CD4-positive, alpha-beta T cell (primary cell): ENCODE measurements at places on chromosomes 12 and 14.

- H3K4me1 ChIP-seq: no peaks in the 10 kb centered on the region
- H3K4me3 ChIP-seq: no peak overlapping the region
- no peak overlapping the region for H3K27ac ChIP-seq
- no peak for DNase-seq
- H3K27me3 ChIP-seq: no peaks in the 10 kb centered on the region
Measured at GRCh38 chr12:67040861-67041137, 228.4 kb upstream of the CAND1 start.

- H3K27me3 ChIP-seq: peaks cover 6% of the 10 kb centered on the region
- no peaks in the 10 kb centered on the region for H3K4me1 ChIP-seq
- no peaks in the 10 kb centered on the region for H3K36me3 ChIP-seq
- H3K4me3 ChIP-seq: no peak overlapping the region
- DNase-seq: no peak
Measured at GRCh38 chr14:23861666-23862065, 91.9 kb upstream of the DHRS4 start.

DNA sequence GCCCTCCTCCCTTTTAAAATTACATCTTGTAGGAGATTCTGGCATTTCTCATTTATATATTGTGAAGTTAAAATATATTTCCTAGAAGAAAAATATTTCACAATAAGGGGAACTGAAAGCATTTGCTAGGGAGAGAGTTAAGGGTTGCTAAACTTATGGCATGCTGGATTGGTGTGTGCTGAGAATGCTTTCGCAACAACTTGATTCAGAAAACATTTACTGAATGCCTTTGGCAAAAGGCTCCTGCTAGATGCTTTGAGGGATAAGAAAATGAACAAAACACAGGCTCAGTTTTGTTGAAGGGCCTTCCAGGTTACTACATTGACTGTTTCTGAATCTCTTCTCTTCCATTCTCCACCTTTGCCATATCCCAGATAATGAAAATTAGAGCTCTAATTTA lies 67.5 kb downstream of the DIP2B start:
- no peak overlapping the region for H3K4me3 ChIP-seq
- H3K4me1 ChIP-seq: peaks cover 7% of the 10 kb centered on the region
- DNase-seq: peak; percentile 35
- no peak overlapping the region for H3K27ac ChIP-seq

GRCh38 chr14:102603293-102603907 lies 11.0 kb downstream of the RCOR1 start:
- DNase-seq: no peak
- H3K36me3 ChIP-seq: no peaks in the 10 kb centered on the region
- no peaks in the 10 kb centered on the region for H3K27me3 ChIP-seq
- H3K4me3 ChIP-seq: no peak overlapping the region
- H3K4me1 ChIP-seq: peaks cover 20% of the 10 kb centered on the region
- H3K27ac ChIP-seq: no peak overlapping the region

DNA sequence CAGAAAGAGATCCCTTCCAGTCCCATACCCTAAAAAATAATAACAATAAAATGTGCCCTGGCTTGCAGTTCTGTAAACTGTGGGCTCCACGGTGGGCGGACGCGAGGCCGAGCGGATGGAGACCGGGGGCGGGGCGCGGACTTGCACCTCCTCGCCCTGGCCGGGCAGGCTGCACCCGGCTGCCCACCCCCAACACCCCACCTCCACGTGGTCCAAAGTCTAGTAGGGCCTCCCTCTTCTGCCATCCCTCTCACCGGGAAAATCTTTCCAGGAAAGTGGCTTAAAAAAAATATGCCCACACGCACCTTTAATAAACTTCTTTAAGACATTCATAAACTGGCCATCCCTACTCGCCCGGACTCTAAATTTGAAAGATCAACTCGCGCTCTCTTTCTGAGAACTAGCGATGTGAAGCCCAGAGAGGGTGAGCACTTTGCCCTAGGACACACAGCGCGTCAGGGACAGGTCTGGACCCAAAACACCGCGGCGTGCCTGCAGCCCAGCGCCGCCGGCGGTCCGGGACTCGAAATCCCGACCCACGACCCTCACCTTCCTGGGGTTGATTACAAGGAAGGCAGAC lies 1.9 kb upstream of the BCL11B start:
- peak overlapping the region; percentile 97 for H3K4me3 ChIP-seq
- no peak overlapping the region for H3K27ac ChIP-seq
- no peaks in the 10 kb centered on the region for H3K27me3 ChIP-seq

GRCh38 chr12:122094735-122095631 lies 16.4 kb downstream of the MLXIP start:
- no peak for DNase-seq
- H3K4me3 ChIP-seq: no peak overlapping the region
- no peak overlapping the region for H3K27ac ChIP-seq
- H3K27me3 ChIP-seq: no peaks in the 10 kb centered on the region
